AG09309 (cell line): ENCODE measurements at places on chromosomes 6 and 20.
A peak's percentile ranks its signal among the peaks of the same experiment; 100 is the strongest.

DNA sequence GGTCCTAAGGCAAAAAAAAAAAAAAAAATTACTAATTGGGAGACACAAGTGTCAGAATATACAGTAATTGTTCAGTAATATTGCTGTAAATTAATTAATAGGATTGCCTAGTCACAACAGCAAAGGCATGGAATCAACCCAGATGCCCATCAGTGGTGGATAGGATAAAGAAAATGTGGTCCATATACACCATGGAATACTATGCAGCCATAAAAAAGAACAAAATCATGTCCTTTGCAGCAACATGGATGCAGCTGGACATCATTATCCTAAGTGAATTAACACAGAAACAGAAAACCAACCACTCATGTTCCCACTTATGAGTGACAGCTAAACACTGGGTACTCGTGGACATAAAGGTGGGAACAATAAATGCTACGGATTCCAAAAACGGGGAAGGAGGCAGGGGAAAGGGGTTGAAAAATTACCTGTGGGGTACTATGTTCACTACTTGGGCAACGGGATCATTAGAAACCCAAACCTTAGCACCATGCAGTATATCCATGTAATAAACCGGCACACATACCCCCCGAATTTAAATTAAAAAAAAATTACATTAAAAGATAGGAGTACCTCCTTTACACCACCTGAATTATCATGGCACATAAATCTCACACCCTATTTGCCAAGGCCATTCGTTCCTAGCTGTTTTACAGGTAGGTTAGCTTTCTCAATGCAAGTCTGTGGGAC lies 689 bp upstream of the PFDN4 start:
- no peak for DNase-seq

- DNase-seq: no peak
Measured at GRCh38 chr20:33677991-33678702, 3.9 kb upstream of the NECAB3 start.

DNA sequence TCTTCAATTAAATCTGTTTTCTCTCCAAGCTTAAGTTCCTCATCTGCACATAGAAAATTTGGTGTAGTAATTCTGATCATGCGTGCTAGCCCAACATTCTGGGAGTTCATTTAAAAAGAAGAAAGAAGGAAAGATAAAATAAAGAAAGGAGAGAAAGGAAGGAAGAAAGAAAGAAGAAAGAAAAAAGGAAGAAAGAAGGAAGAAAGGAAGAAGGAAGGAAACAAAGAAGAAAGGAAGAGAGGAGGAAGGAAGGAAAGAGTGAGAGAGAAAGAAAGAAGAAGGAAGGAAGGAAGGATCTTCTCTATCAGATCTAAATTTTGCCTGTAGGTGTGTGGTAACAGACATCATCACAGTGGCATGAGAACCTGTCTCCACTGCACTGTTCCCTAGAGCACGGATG lies 16.2 kb downstream of the SLPI start:
- no peak for DNase-seq

- DNase-seq: no peak
Measured at GRCh38 chr20:63854069-63854765, 7.1 kb upstream of the ABHD16B start.

DNA sequence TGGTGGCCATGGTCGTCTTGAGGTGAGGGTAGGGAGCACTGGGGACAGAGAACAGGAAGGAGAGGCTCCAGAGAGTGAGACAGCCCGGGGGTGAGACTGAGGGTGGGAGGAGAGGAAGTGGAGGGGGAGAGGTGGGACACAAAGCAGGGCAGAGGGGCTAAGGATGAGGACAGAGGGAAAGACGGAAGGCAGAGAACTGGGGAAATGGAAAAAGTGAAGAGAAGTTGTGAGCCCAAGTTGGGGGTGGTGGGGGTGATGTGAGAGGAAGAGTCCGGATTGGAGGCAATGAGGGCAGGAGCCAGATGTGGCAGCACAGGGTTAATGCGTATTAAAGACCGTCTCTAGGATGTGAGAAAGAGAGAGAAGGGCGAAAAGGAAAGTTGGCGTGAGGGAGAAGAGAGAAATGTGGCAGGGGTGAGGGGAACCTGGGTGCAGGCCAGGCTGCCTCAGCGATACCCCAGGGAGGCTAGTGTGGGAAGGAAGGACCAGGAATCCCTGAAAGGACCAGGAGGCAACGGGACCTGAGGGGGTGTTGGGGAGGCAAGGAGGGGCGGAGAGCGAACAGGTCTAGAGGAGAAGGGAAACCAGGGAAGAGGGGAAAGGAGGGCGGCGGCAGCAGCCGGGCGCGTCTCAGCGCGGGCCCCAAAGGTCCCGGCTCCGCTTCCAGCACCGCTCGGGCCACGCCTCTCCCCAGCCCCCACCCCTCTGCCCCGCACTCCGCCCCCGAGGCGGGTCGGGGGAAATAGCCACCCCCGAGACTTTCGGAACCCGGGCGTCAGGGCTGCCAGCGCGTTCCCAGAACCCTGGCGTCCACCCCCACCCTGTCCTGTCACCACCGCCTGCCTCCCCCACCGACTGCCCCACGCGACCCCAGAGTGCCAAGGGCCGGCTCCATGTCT lies at the start of gene PPP1R18:
Gene PPP1R18, minus strand, starts transcription at position 637 of the 899 bp plus-strand sequence. Its CDS starts 627 bp downstream, at position 10.
- DNase-seq: no peak

GRCh38 chr20:63736893-63737694 lies 630 bp downstream of the LIME1 start:
- DNase-seq: no peak

GRCh38 chr6:139519571-139520031 lies 145.2 kb upstream of the CITED2 start:
- peak; percentile 94 for DNase-seq

DNA sequence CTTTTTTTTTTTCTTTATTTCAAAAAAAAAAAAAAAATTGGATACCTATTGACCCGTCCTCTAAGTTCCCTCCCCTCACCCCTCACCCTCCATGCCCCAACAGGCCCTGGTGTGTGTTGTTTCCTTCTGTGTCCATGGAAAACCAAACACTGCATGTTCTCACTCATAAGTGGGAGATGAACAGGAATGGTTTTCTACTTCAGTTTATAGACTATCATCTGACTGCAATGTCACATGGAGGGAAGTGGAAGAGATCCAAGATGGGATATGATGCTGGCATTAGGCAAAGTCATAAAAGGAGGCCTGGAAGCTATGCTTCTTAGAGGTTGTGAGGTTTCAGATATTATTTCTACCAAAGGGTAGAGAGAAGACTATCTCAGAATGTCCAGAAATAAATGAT lies 237.5 kb downstream of the MAFB start:
- DNase-seq: no peak

- no peak for DNase-seq
Measured at GRCh38 chr6:113642714-113643406, 214.3 kb upstream of the MARCKS start.

DNA sequence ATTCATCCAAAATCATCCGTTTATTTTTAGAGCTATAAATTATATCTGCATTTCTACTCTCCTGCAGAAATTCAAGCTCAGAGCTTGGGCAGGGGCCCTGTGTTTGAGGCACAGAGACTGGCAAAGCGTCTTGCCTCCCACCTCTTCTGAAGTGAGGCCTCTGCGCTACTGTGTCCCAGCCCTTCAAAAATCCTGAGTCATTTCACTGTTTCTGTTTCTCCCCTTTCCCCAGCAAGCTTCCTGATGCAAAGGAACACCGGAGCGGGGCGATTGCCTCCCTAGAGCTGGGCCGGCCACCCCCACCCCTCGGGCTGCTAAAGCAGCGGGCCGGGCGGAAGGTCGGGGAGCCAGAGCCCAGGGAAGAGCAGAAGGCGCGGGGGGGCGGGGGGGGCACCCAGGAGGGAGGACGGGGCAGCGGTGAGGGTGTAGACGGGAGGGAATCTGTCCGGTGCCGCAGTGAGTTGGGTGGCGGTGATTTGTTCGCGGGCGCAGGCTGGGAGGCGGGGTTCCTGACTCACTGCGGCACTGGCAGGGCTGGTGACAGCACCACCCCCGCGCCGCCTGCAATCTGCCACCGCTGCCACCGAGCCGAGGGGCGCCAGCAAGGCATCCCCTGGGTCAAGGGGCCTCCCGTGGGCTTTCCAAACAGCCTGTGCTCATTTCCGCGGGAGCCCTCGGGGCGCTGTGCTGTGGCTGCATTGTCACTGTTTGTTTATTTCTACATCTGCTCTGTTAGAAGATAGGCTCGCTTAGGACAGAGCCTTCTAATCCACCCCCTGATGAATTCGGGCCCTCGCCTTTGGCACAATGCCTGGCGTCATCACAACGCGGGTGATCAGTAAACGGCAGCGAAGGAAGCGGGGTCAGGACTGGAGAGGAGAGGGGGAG lies 46.5 kb upstream of the SNAP25 start:
- DNase-seq: no peak
